ENCODE measurements at places on chromosomes 6 and 20.
A peak's percentile ranks its signal among the peaks of the same experiment; 100 is the strongest.

- DNase-seq: no peak
Measured at GRCh38 chr20:18252597-18253451, 35.5 kb upstream of the ZNF133 start.

DNA sequence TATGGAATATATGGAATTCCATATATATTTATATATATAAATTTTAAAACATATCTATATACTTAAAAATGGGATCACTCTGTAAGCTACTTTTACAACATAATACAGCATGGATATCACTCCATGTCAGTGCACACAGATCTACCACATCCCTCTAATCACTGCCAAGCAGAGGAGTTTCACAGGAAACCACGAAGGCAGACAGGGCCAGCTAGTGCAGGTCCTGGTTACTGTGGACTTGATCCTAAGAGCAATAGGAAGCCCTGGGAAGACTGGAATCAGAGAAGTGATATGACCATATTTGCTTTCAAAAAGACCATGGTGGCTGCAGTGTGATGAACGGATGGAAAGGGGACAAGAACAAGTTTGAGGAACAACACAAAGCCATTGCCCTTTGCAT lies 40.0 kb upstream of the NRN1 start:
- DNase-seq: no peak

DNA sequence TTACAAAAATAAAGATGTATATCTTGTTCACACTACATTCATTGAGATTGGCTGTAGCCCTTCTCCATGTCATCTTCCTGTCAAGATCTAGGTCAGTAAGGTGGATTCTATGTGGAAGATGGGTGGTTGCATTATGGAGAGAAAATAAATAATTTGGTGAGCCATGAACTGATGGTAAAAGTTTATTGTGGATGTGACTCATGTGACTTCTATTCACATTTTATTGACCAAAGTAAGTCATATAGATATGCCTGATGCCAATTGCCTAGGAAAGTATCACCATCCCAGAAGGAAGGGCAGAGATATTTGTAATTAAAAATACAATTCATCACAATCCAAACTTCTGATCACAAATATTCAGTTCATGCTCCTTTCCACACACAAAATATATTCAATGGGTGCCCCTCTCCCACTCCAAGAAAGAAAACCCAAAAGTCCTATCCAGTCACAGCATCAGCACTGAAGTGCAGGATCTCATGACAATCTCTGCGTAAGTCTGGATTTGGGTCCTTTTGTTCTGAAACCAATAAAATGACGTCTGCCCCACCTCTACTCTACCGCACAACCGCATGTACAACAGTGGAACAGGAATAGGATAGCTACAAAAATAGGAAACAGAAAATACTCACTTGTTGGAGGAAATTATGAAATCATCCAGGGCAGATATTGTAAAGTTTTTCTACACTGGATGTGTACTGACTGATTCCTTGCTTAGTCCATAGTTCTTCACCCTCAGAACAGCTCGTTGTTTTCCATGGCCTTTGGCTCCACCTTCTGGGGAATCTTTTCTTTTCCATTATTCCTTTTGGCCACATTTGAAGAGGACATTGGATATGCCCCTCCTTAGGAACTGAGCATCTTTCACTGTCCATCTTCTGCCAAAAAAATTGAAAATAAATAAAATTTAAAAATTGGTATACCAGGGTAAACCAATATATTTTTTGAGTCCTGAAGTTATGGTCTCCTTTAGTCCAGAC lies 16.1 kb upstream of the SLC17A3 start:
- DNase-seq: no peak

DNA sequence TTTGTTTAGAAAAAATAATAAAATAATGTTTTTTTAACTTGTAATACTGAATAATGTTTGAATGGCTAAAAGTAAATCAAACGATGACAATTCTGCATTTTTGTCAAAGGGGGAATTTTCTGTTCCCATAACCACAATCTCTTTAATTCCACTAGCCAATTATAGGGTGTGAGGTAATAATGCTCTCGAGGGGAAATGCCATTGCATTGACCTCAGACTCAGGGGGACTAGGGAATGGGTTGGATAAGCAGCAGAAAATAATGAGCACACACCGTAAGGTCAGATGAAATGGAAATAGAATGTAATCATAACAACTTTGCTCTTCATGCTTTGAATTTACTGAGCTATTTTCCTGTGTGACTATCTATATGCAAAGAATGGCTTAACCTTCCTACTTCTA lies 584.7 kb downstream of the RFPL4B start:
- DNase-seq: no peak

GRCh38 chr20:57215826-57216471 lies 50.5 kb downstream of the BMP7 start:
- DNase-seq: no peak

- DNase-seq: peak; percentile 32
Measured at GRCh38 chr20:10469599-10469998, 34.5 kb downstream of the SLX4IP start.

DNA sequence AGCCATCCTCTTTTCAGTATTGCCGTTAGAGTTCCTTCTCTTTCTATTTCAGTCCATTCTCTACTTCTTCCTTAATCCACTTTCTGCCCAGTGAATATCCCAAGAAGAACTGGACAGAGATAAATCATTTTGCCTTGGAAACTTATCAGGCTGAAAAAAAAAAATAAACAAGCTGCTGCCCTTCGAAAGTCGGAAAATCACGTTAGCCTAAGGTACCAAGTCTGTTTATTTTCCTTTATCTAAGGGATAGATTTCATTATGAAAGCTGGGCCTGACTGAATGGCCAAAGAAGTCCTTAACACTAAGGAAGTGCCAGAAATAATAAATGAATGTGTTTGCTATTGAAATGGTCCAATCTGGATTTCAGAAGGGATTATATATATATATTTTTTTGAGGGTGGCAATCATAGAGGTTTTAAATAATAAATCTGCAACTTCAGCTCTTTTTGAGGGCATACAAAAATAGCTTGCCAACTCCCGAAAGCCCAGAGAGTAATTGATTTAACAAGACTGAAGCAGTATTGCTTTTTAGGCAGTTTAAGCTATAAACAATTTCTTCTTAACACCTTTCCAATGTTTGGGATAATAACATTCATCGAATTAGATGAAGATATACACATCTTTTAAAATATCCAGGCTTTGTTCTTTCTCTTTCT lies 127.0 kb upstream of the STMND1 start:
- DNase-seq: no peak

DNA sequence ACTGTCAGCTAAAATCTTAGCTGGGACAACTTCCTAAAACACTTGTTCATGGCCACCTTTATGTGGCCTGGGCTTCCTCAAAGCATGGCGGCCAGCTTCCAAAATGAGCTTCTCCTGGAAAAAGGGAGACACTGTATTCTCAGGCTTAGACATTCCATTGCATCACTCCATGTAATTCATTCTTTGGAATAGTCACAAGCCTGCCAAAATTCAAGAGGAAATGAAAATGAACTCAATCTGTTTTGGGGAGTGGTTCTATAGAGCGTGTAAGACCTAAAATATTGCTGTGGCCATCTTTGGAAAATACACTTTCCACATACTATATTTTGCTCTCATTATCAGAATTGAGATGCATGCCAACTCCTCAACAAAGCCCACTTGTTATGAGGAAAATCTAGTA lies 687.0 kb downstream of the KIF16B start:
- DNase-seq: no peak

DNA sequence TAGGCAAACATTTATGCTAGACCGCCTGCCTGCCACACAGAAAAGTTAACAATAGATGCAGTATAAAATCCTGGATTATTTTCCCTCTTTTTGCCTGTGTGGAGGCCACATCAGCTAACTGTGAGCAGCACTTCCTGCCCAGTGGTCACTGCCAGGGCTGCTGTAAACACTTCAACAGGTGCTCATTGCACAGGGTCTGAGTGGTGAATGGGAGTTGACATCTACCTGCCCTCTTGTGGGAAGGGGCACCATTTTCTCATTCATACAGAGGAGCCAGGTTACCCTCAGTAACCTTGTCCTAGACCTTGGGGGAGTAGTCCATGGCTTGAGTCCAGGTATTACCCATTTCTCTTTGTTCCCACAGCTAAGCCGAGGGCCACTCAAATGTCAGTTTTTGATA lies 235.3 kb downstream of the TMEM242 start:
- no peak for DNase-seq

DNA sequence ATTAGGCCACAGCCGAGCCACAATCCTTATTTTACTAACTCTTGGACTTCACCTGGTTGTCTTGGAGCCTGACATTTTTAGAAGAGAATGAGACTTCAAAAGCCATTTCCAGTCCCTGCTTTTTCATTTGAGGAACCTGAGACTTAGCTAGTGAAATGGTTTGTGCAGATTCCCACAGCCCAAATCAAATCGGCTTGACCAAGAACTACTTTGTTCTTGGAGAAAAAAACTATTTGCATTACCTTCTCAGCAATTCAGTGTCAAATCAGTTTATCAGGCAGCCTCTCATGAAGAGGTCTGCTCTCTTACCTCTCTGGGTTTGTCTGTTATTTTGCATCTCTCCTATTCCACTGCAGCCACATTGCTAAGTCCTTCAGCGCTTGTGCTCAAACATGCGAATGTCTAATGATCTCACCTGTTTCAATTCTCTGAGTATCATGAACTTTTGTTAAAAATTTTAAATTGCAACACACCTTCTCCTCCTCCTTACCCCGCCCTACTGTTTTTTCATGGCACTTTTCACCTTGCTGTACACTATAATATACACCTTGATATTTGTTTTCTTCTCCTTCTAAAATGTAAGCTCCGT lies 573 bp upstream of the IFNGR1 start:
- no peak for DNase-seq

DNA sequence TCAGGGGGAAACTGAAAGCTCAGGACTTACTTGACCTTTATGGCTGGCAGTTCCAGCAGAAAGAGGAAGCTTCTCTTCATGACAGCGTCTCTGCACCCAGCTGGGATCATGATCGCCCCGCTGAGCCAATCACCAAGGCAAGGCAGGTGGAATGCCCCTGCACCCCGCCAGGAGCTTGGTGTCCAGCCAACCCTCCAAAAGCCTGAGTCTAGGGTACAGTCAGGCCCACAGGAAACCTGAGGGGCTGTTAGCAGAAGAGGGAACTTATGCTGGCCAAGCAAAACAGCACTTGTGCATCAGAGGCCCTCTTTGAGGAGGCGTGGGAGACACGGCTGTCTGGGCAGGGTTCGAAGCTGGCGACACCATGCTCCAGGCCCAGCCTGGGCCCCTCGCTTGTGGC lies 188.3 kb upstream of the GMDS start:
- no peak for DNase-seq

DNA sequence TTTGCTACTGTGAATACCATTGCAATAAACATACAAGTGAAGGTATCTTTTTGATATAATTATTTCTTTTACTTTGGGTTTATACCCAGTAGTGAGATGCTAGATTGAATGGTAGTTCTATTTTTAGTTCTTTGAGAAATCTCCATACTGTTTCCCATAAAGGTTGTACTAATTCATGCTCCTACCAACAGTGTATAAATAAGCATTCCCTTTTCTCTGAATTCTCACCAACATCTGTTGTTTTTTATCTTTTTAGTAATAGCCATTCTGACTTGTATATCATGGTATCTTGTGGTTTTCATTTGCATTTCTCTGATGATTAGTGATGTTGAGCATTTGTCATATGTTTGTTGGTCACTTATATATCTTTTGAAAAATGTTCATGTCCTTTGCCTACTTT lies 183.6 kb upstream of the LRFN2 start:
- DNase-seq: no peak

DNA sequence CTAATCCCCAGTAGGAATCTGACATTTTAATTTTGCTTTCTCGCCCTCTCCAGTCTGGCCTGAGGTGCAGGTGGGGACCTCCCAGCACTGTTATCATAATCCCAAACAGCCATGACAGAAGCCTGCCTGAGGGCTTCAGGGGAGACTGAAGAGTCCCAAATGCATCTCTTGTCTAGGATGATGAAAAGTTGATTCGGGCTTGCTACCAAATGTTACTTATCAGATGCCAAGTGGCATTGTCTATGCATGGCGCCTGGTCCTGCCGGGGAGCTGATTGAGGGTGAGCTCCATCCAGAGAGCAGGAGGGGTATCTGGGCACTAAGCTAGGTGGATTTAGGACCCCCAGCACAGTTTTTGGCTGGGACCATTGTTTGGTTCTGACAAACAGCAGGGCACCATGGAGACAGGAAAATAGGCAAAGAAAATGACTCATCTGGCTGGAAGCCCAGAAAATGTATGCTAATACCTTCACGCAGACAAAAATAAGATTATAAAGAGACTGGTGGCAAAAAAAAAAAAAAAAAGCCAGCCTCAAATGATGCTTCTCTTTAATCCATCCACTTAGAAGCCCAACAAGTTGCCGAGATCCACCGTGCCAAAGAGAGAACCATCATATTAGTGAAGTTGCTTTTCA lies 513.7 kb upstream of the SULF2 start:
- no peak for DNase-seq

- DNase-seq: peak; percentile 38
Measured at GRCh38 chr20:8601542-8601912, 467.4 kb upstream of the PLCB4 start.

DNA sequence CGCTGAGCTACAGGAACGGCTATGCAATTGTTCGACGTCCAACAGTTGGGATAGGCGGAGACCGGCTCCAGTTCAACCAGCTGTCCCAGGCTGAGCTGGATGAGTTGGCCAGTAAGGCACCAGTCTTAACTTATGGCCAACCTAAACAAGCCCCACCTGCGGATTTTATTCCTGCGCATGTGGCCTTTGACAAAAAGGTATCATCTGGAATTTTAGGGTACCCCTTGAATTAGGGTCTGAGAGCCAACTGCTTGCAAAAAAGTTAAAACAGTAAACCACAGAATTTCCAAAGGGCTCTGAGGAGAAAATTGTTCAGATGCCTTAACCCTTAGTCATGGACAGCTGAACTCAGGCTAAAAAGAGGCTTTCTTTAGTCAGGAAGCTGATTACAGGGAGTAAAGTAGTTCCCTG lies 3.8 kb downstream of the EFHC1 start:
- no peak for DNase-seq

- DNase-seq: peak; percentile 23
Measured at GRCh38 chr20:20455926-20456325, 88.0 kb downstream of the INSM1 start.

GRCh38 chr6:72446430-72446829 lies 175.4 kb upstream of the KCNQ5 start:
- DNase-seq: no peak

GRCh38 chr6:48087448-48087847 lies 23.5 kb downstream of the PTCHD4 start:
- DNase-seq: no peak

GRCh38 chr6:143348531-143348930 lies 102.0 kb downstream of the ADAT2 start:
- DNase-seq: no peak

GRCh38 chr6:82419859-82420258 lies 56.2 kb downstream of the TPBG start:
- DNase-seq: no peak

- DNase-seq: peak; percentile 62
Measured at GRCh38 chr6:32941214-32941768, 463 bp upstream of the HLA-DMB start.

GRCh38 chr6:20868397-20869096 lies 334.3 kb downstream of the CDKAL1 start:
- no peak for DNase-seq

Measured in GM20000 (cell line).